ENCODE measurements at places on chromosomes 16 and 17.

- DNase-seq, result no peak
Measured at GRCh38 chr16:56269811-56270684, 78.8 kb downstream of the GNAO1 start.

DNA sequence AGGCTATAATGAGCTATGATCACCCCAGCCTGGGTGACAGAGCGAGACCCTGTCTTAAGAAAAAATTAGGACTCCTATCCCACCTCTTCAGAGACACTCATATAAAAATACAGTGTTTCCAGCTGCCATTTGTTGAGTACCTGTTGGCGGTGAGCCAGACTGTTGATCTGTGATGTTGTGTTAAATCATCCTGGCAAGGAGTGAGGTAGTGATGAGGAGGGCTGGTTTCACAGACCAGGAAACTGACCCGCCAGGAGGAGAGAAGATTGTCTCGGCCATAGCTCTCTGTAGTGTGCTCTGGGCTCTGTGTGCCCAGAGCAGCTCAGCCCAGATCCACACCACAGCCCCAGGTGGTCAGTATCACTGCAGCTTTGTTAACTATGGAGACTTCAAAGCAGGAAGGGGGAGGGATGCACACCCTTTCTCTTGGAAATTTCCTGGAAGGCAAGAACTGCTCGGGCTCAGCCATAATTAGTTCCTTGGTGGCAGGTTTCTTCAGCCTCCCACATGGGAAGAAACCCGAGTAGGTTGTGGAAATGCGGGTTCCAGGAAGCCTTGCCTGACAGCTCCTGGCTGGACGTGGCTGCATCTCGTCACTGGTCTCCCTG, 343.0 kb downstream of the SNX29 start:
- DNase-seq, result no peak

GRCh38 chr16:78852081-78852635, 748.4 kb downstream of the MAF start:
- no peak for DNase-seq

DNA sequence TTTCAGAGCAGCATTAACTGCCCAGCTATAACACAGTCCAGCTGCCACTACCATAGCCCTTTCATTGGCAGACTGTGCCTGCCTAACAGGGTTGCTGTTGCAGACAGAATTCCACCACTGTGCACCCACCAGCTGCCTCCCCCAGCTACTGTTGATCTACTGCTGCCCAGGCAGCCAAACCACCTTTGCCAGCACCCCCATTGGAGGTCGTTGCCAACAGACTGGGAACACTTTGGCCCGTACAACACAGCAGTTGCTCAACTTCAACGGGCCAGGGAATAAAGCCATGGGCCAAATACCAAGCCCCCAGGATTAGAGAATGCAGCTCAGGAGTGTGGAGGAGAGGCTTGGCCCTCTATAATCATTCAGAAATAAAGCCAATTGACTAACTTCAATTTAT, 473.6 kb downstream of the CDH11 start:
- no peak for DNase-seq

GRCh38 chr16:15954814-15955151, 5.4 kb downstream of the ABCC1 start:
- DNase-seq, result peak; percentile 59

DNA sequence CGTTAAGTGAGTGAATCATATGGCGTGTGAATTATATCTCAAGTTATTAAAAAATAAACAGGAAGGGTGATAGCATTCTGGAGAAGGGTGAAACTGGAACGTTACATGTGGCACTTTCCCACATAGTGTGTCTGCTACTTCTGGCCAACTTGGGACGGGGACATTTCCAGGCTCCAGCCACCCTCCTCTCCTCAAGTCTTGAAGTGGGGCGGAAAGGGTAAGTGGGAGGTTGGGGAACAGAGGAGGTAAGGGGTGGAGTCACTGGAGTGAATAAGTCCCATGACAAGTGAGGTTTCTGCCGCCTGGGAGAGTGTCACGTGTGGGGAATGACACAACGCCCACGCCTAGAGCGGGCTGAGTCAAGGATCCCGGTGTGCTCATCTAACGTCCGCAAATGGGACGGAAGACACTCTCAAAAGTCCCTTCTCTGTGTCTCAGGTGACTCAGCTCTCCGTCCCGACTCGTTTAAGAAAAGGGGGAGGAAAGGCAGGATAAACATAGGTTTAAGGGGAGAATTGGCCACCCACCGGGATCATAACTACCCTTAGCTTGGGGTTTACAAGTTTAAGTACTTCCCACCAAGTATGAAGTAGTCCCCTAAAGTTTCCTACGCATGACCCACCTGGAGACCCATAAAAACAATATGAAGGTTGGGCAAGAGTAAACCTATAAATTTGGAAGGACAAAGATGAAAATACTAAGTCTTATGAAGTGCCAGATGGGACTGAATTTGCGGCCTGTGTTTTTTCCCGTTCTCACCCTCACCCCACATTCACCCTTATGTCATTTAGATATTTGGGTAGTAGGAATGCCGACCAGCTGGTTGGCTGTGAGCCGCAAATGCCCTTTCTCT, 1.2 kb upstream of the SPAG9 start:
- DNase-seq, result peak; percentile 92

Measured in psoas muscle (tissue), 8 donors.